ENCODE measurements at places on chromosomes 13 and 19. TPM values are rescaled to one million over a fixed set of nuclear protein-coding genes. Genes with fewer than 3 reads are reported as not detected.

Gene WTIP
- total RNA-seq: 0.35 TPM

Gene OVOL3
- not detected for total RNA-seq

Gene GET3
- 17.6 TPM for total RNA-seq

Gene CGB1
- not detected for total RNA-seq

Gene MIA
- not detected for total RNA-seq

Gene ZNF766
- total RNA-seq: 50.8 TPM

Gene CAPS
- 33.1 TPM for total RNA-seq

Gene CCDC194
- 0.89 TPM for total RNA-seq

Gene PLVAP
- total RNA-seq: not detected

Gene PTGER1
- 0.22 TPM for total RNA-seq

Gene NLRP5
- not detected for total RNA-seq

Gene IL4I1
- 7.9 TPM for total RNA-seq

Gene ZNF71
- 2.4 TPM for total RNA-seq

Gene NAPSA
- total RNA-seq: 1.00 TPM

Gene HIPK4
- total RNA-seq: 0.14 TPM

Gene PSG1
- not detected for total RNA-seq

Gene CSNK1A1L
- not detected for total RNA-seq

Gene FXYD3
- not detected for total RNA-seq

Gene TMEM238
- total RNA-seq: 13.4 TPM

Gene TMEM59L
- not detected for total RNA-seq

Gene KISS1R
- 0.90 TPM for total RNA-seq

Gene NCLN
- total RNA-seq: 47.3 TPM

Gene TTC9B
- total RNA-seq: not detected

Gene COMP
- not detected for total RNA-seq

Gene CD22
- 9.1 TPM for total RNA-seq

Gene TMEM150B
- not detected for total RNA-seq

Gene CDX2
- total RNA-seq: not detected

Gene MIDN
- 305 TPM for total RNA-seq

Gene TEKTIP1
- 5.2 TPM for total RNA-seq

Measured in CD8-positive, alpha-beta T cell (primary cell).